ENCODE measurements at places on chromosomes 7 and 10. TPM values are rescaled to one million over a fixed set of nuclear protein-coding genes. Genes with fewer than 3 reads are reported as not detected.

CDC14C gene
- total RNA-seq = not detected

DNA sequence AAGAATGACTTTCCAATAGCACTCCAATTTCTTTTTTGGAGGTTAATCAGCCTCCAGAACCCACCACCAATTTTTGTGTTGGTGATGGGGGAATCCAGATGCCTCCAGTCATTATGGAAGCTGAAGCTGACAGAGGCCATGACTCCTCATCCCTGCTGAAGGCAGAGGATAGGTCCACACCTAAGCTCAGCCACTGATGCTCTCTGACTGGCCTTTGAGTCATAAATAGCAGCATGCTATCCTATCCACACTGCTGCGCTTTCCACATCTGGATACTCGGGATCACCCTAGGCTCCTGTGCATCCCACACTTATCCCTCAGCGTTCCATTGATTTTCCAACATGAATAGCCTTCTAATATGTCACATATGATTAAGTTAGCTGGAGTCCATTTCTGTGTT, 124.2 kb downstream of the TES start:
- no peak overlapping the region for H3K27ac ChIP-seq
- no peak for DNase-seq
- H3K27me3 ChIP-seq = peaks cover 8% of the 10 kb centered on the region

- H3K27ac ChIP-seq = no peak overlapping the region
- no peaks in the 10 kb centered on the region for H3K4me1 ChIP-seq
- no peaks in the 10 kb centered on the region for H3K36me3 ChIP-seq
- DNase-seq = no peak
- H3K4me3 ChIP-seq = no peak overlapping the region
These were observed 623.9 kb upstream of the FOXK1 start for GRCh38 chr7:4058158-4058557.

- no peak overlapping the region for H3K27ac ChIP-seq
- peaks cover 16% of the 10 kb centered on the region for H3K36me3 ChIP-seq
- no peak overlapping the region for H3K4me3 ChIP-seq
- no peaks in the 10 kb centered on the region for H3K27me3 ChIP-seq
- H3K4me1 ChIP-seq = peaks cover 15% of the 10 kb centered on the region
These were observed 17.6 kb downstream of the ASB13 start for GRCh38 chr10:5648494-5649457.

- no peaks in the 10 kb centered on the region for H3K36me3 ChIP-seq
- no peak for DNase-seq
- peaks cover 7% of the 10 kb centered on the region for H3K27me3 ChIP-seq
- no peaks in the 10 kb centered on the region for H3K4me1 ChIP-seq
These were observed 24.7 kb downstream of the CELF2 start for GRCh38 chr10:11042357-11042756.

KLF14 gene
- total RNA-seq = not detected

DNA sequence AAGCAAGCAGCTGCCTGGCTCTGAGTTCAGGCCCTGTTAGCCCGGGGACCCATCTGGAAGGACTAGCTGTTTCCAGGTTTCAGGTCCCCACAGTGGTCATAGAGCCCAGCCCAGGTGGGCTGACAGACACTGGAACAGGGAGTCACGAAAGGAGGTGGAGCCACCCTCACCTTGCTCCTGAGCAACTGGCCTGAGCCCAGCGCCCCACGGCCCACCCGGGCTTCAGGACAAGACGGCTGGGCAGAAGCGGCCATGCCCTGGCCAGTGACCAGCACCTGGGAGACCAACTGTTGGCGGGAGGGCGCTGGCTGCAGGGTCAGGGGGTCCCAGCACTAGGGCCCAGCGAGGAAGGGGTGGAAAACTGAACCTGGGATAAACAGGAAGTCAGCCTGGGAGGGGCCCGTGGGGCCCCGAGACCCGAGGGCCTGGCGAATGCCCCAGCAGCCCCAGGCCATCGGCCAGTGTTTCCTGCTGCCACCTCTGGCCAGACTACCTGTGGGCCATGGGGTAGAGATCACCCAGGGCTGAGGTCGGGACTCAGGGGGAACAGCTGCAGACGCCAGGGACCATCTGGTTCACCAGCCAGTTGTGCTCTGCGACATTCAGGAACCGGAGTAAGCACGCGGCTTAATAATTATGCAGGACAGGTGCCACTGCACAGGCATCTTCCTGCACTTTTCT, 282.1 kb upstream of the PPP2R2D start:
- H3K27ac ChIP-seq = no peak overlapping the region
- H3K27me3 ChIP-seq = peaks cover 6% of the 10 kb centered on the region
- no peak overlapping the region for H3K4me3 ChIP-seq
- DNase-seq = no peak
- no peaks in the 10 kb centered on the region for H3K4me1 ChIP-seq

CCDC3 gene
- 0.04 TPM for total RNA-seq

PDK4 gene
- total RNA-seq = 0.24 TPM

DNA sequence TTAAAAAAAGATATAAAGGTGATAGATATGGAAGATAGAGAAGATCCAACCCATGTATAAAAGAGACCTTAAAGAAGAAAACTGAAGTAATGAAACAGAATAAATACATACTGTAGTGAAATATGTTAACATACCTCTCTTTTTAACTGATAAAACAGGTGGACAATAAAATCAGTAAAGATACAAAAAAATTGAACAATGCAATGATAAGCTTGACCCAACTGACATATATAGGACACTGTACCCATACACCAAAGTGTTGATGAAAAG, 17.4 kb upstream of the PRF1 start:
- H3K27me3 ChIP-seq = no peaks in the 10 kb centered on the region
- DNase-seq = no peak
- peaks cover 27% of the 10 kb centered on the region for H3K4me1 ChIP-seq
- no peak overlapping the region for H3K27ac ChIP-seq

DNA sequence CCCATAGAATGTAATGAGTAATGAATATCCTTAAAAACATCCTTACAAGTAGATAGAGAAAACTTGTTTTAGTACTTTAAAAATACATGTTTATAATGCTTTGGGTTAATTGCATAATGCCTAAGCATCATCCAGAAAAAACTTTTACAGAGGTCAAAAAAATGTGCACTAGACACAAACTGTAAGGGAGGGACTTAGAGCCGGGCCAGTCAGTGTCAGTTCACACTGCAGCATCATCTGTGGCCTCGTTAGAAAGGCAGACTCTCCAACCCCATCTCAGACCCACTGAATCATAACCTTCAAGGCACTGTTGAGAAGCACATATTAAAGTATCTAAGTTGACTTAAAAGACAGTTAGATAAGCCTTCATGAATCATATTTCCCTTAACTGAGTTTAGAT, 230.1 kb upstream of the PRPS1L1 start:
- H3K4me3 ChIP-seq = no peak overlapping the region
- H3K36me3 ChIP-seq = no peaks in the 10 kb centered on the region
- no peaks in the 10 kb centered on the region for H3K27me3 ChIP-seq
- no peak for DNase-seq
- H3K27ac ChIP-seq = no peak overlapping the region
- H3K4me1 ChIP-seq = no peaks in the 10 kb centered on the region

ANKRD7 gene
- total RNA-seq = not detected

GRCh38 chr10:49668684-49669083, 10.8 kb upstream of the C10orf53 start:
- H3K4me3 ChIP-seq = no peak overlapping the region
- H3K27ac ChIP-seq = no peak overlapping the region
- DNase-seq = no peak
- peaks cover 26% of the 10 kb centered on the region for H3K27me3 ChIP-seq
- no peaks in the 10 kb centered on the region for H3K36me3 ChIP-seq

GRCh38 chr10:29734640-29734961, 99.8 kb upstream of the SVIL start:
- no peaks in the 10 kb centered on the region for H3K36me3 ChIP-seq
- H3K27ac ChIP-seq = no peak overlapping the region
- DNase-seq = no peak
- peaks cover 18% of the 10 kb centered on the region for H3K4me1 ChIP-seq
- peaks cover 6% of the 10 kb centered on the region for H3K27me3 ChIP-seq

NEBL gene
- total RNA-seq = 12.5 TPM

- peak overlapping the region; percentile 15 for H3K27ac ChIP-seq
- no peak overlapping the region for H3K4me3 ChIP-seq
- H3K27me3 ChIP-seq = no peaks in the 10 kb centered on the region
- peaks cover 40% of the 10 kb centered on the region for H3K4me1 ChIP-seq
- DNase-seq = no peak
These were observed 107.8 kb downstream of the ARHGAP22 start for GRCh38 chr10:48496831-48497779.

AKR1B1 gene
- 6.3 TPM for total RNA-seq

LUC7L2 gene
- total RNA-seq = 207 TPM

- no peaks in the 10 kb centered on the region for H3K4me1 ChIP-seq
- peaks cover 2% of the 10 kb centered on the region for H3K27me3 ChIP-seq
- no peak for DNase-seq
- no peak overlapping the region for H3K4me3 ChIP-seq
- no peak overlapping the region for H3K27ac ChIP-seq
- no peaks in the 10 kb centered on the region for H3K36me3 ChIP-seq
These were observed 162.0 kb downstream of the CYP26A1 start for GRCh38 chr10:93235686-93236085.

GRCh38 chr10:75754096-75754831, 322.8 kb downstream of the LRMDA start:
- no peaks in the 10 kb centered on the region for H3K36me3 ChIP-seq
- H3K4me3 ChIP-seq = no peak overlapping the region
- no peak for DNase-seq
- H3K27me3 ChIP-seq = peaks cover 4% of the 10 kb centered on the region
- no peak overlapping the region for H3K27ac ChIP-seq
- no peaks in the 10 kb centered on the region for H3K4me1 ChIP-seq

DNA sequence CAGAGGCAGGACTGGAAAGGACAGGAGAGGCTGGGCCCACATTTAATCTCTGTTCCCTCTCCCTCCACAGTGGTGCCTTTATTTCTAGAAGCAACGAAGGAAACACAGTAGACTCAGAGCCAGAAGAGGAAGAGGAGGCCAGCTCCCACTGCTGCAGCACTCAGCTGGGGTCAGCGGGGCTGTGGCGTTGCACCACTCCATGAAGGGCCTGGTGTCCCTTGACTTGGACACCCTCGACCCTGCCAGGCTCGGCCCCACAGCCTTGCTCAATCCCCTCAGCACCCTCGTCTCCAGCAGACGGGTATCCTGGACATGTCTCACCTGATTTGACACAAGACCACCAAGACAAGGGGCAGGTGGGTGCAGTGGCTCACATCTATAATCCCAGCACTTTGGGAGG, 38.8 kb downstream of the PRKAG2 start:
- H3K4me1 ChIP-seq = no peaks in the 10 kb centered on the region
- no peaks in the 10 kb centered on the region for H3K36me3 ChIP-seq
- H3K4me3 ChIP-seq = no peak overlapping the region
- H3K27me3 ChIP-seq = peaks cover 58% of the 10 kb centered on the region
- no peak overlapping the region for H3K27ac ChIP-seq

HOXA1 gene
- not detected for total RNA-seq

DNA sequence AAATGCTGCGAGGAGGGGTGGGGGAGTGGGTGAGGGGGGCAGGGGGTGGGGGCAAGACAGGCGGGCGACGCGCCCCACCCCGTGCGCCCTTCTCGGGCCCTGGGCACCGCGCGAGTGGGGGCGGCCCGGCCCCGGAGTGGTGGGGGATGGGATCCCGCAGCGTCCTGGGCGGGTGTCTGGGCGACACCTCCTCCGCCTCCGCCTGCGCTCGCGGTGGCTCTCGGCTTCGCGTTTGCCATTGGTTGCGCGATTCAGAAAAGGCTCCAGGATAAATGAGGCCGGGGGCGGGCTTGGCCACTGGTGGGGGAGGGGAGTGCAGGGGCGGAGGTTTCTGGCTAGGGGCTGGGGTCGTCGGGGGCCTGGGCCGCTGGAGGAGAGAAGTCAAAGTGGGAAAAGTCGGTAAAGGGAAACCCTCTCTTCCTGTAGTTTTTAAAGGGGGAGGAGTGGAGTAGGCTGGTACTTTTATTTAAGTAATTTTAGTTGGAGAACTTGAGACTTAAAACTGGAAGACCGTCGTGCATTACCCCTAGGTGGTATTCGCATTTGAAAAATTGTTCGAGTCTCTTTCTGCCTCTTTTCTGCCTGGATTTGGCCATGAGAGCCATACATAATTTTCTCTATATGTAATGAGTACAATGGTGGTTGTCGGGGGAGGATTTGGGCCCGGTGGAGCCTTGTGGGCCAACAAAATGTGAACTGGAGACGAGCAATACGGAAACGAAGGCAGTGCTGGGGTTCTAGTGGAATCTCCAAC, 992 bp upstream of the IGF2BP3 start:
- peaks cover 3% of the 10 kb centered on the region for H3K36me3 ChIP-seq
- H3K4me1 ChIP-seq = peaks cover 29% of the 10 kb centered on the region
- DNase-seq = peak; percentile 82
- H3K4me3 ChIP-seq = peak overlapping the region; percentile 66
- H3K27me3 ChIP-seq = no peaks in the 10 kb centered on the region
- peak overlapping the region; percentile 93 for H3K27ac ChIP-seq

GRCh38 chr7:90298145-90299038, 22.7 kb downstream of the FAM237B start:
- DNase-seq = peak; percentile 50
- H3K27ac ChIP-seq = no peak overlapping the region
- H3K36me3 ChIP-seq = no peaks in the 10 kb centered on the region
- no peaks in the 10 kb centered on the region for H3K4me1 ChIP-seq
- H3K27me3 ChIP-seq = no peaks in the 10 kb centered on the region

DNA sequence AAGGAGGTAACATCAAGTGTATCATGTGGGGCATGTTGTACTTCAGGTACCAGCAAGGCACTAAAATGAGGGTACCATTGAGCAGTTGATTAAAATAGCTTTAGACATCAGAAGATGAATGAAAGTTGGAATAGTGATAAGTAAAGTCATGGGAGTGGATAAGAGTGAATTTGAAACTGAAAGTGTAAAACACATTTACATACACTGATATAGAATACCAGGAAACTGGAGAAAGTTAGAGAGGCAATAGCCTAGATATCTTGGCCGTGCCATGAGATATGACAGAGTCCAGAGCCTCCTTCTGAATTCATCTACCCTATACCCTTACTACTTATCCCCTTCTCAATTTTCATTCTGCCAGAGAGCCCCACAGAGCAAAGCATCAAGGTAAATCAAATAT, 76.6 kb downstream of the GRM3 start:
- H3K27ac ChIP-seq = no peak overlapping the region
- H3K4me3 ChIP-seq = no peak overlapping the region
- H3K27me3 ChIP-seq = no peaks in the 10 kb centered on the region

PALD1 gene
- total RNA-seq = 0.29 TPM

AKR1C3 gene
- 9.8 TPM for total RNA-seq

- H3K27me3 ChIP-seq = no peaks in the 10 kb centered on the region
- H3K27ac ChIP-seq = no peak overlapping the region
- H3K4me3 ChIP-seq = no peak overlapping the region
These were observed 70.3 kb upstream of the PDGFA start for GRCh38 chr7:589781-590575.

LZTS2 gene
- total RNA-seq = 42.1 TPM

- H3K27me3 ChIP-seq = peaks cover 27% of the 10 kb centered on the region
- no peak for DNase-seq
- no peaks in the 10 kb centered on the region for H3K4me1 ChIP-seq
- no peaks in the 10 kb centered on the region for H3K36me3 ChIP-seq
- no peak overlapping the region for H3K4me3 ChIP-seq
- no peak overlapping the region for H3K27ac ChIP-seq
These were observed 10.0 kb downstream of the SFTPD start for GRCh38 chr10:79938728-79939406.

GRCh38 chr10:103843045-103843444, 12.3 kb downstream of the SH3PXD2A start:
- no peak for DNase-seq
- peaks cover 13% of the 10 kb centered on the region for H3K27me3 ChIP-seq
- no peak overlapping the region for H3K4me3 ChIP-seq
- H3K36me3 ChIP-seq = no peaks in the 10 kb centered on the region
- H3K4me1 ChIP-seq = no peaks in the 10 kb centered on the region

ATRNL1 gene
- total RNA-seq = 0.18 TPM

Data from K562 (cell line).